Thoracic aorta (tissue), 2 donors: ENCODE measurements at places on chromosomes 11 and 22.

GRCh38 chr11:473962-474785, 24.1 kb downstream of the PTDSS2 start:
- no peak for DNase-seq

- no peak for DNase-seq
Measured at GRCh38 chr22:17436382-17436980, 67.2 kb downstream of the CECR2 start.

GRCh38 chr11:27705873-27706820, 5.9 kb upstream of the BDNF start:
- DNase-seq, result no peak

GRCh38 chr11:40290171-40290631, 1169.3 kb downstream of the LRRC4C start:
- DNase-seq, result no peak

GRCh38 chr11:15864026-15864805, 492.1 kb downstream of the SOX6 start:
- no peak for DNase-seq

DNA sequence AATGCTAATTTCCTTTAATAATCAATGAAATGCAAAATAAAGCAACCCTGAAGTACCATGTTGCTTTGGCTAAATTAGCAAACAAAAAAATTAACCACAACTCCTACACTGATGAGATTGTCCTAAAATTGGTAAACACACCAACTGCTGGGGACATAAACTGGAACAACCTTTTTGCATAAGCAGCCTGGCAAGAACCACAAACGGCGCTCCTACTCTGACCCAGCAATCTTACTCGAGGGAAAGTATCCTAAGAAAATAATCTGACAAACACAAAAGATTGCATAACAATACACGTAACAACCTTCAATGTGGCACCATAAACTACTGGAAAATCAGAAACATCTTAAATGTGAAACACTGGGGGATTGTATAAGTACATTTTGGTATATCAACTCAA, 189.8 kb upstream of the PITPNB start:
- no peak for DNase-seq

DNA sequence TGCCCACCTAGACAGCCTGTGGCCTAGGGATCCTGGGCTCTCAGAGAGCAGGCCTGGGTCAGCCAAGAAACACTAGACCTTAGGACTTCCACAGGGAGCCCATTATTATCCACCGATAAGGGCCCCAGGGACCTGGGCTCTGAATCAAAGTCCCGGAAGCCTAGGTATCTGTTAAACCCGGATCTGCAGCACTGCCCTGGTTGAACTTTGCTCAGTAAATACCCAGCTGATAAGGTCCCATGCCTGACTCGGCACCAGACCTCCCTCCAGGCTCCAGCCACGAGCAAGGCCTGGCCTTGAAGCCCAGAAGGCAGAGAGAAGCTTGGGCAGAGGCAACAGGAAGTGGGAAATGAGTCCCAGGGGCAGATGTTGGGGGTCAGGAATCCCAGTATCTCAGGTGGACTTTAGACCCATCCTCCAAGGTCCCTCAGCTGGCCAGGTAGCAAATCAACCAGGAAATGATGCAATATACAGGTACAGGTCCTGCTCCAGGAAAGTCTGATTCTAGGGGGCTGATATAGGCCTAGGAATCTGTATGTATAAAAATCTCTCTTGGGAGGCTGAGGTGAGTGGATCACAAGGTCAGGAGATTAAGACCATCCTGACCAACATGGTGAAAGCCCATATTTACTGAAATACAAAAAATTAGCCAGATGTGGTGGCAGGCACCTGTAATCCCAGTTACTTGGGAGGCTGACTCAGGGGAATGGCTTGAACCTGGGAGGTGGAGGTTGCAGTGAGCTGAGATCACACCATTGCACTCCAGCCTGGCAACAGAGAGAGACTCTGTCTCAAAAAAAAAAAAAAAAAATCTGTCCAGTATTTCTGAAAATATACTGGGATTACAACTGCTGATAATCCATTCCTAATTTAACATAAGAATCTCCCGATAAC, 18.7 kb downstream of the POU2AF1 start:
- no peak for DNase-seq

DNA sequence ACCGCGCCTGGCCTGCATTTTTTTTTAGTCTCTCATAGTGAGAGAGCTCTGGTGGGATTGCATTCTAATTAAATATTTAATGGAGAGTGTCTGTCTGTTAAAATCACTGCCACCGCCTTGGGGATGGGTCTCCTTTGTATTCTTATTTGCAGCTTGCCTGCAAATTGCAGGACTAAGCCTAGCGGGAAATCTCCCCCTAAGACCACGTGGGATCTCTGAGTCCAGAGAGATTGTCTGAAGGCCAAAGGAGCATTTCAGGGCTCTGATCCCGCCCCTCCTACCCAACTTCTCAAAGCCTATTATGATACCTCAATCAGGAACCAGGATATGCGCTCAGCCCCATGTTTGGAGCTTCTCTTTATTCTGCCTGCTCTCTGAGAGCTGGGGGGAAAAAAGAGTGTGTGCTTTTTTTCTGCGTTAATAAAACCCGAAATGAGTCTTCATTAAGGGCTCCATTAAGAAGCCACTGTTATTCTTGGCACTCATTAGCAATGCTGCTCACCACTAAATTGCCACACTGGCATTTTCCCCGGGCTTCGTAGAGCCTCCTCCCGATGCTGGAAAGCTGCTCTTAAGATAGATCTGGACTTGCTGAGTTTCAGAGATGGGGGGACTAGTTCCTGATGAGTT, 92.9 kb upstream of the THY1 start:
- no peak for DNase-seq

- DNase-seq, result no peak
Measured at GRCh38 chr11:15555161-15555560, 440.4 kb downstream of the INSC start.

DNA sequence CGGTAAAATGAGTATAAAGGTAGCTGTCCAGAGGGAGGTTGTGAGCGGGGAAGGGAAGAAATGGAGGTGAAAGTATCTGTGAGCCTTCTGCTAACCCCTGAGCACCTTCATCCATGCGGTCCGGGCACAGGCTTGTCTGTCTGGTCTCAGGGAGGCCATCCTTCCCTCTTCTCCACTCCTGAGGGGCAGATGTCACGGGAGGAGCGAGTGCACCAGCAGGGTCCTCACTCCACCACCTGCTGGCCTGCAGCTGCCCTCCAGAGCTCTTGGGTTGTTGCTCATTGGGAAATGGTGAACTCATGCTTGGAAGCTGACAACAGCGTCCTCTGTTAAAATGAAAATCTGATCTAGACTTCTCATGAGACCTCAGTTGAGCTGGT, 33.8 kb upstream of the WNT11 start:
- no peak for DNase-seq

DNA sequence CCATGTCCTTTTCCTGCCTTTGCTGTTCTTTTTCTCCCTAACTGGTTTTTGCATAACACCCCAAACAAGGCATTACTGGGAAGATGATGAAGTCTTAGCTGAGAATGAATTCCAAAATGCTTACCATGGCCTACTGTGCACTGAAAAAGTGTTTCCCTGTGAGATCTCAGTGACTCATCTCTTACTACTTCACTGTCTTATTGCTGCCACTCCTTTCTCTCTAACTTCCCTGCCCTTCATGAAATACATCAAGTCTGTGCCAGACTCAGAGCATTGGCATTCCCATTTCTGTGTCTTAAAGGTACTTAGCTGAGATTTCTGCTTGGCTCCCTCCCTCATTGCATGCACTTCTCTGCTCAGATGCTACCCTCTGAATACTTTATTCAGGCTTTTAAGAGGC, 49.1 kb upstream of the MUC15 start:
- DNase-seq, result no peak

GRCh38 chr22:33083212-33083611, 25.0 kb upstream of the SYN3 start:
- no peak for DNase-seq

GRCh38 chr11:1672613-1673350, 24.2 kb upstream of the KRTAP5-6 start:
- no peak for DNase-seq

DNA sequence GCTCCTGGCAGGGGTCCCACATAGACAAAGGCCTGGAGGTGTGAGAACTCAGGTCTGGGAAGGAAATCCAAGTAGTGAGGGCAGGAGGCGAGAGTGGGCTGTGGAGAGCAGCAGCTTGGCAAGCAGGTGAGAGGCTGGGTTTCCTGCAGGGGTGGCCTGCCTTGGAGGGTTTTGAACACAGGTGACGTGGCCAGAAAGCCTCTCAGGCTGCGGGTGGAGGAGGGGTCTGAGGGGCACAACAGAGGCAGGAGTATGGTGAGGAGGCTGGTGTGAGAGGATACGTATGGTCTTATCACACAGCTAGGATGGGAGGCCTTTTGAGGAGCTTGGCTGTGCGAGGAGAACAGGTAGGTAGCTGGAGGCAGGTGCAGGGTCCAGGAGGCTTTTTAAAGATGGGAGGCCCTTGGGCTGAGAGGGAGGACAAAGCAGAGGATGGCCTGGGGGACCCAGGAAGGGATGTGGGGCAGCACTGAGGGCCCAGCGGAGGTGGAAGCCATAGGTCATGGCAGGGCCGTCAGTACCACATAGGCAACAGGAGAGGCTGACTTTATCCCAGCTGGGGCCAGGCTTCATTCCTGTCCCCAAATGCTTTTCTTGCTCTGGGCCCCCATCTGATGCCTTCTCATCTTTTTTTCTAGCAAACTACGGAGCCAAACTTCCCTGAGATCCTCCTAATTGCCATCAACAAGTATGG, 84.4 kb downstream of the MYO7A start:
- DNase-seq, result no peak

DNA sequence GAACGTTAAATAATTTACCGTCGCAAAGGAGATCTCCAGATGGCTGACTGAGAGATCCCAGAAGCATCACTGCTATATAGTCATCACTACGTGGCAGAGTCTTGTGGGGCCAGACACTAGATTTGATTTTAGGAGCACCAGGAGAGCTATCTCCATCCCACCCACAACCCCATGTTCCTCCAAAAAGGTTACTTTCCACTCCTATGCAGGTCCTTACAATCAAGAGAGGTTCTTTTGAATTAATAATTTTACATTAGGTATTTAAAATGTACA, 19.4 kb downstream of the GUCY1A2 start:
- DNase-seq, result no peak

- DNase-seq, result no peak
Measured at GRCh38 chr11:77053217-77054015, 13.4 kb upstream of the CAPN5 start.

DNA sequence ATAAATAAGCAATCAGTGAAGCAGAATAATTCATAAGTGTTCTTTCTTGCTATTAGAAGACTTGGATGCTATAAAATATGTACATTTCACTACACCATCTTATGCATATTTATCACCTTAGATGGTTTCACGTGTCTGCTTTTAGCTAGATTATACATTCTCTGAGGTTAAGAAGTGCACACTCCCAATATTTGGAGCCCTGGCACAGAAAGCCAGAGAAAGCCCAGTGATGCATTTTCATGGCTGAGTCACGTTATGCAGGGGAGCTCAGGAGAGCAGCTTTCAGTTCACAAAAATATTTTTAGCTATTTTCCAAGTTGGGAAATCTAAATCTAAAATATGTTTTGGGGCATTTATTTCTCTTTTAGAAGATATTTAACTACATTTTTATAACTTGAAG, 5.1 kb upstream of the TP53AIP1 start:
- DNase-seq, result no peak

DNA sequence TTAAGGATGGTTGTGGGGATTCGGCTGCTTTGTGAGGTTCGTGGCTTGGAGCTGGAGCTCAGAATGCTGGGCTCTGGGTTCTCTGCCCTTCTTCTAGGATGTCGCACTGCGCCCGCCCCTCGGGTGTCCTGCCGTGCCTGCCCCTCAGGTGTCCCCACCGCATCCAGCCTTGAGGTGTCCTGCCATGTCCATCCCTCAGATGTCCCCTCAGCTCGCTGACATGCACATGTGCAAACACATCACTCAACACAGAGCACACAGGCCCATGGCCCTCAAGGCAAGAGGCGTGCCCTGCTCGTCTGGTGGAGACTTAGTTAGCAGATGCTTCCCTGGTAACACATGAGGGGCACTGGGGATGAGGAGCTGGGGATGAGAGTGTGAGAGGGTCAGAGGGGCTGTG, 359.3 kb downstream of the TBC1D22A start:
- no peak for DNase-seq

GRCh38 chr11:67379061-67380058, 6.0 kb upstream of the CLCF1 start:
- DNase-seq, result no peak

DNA sequence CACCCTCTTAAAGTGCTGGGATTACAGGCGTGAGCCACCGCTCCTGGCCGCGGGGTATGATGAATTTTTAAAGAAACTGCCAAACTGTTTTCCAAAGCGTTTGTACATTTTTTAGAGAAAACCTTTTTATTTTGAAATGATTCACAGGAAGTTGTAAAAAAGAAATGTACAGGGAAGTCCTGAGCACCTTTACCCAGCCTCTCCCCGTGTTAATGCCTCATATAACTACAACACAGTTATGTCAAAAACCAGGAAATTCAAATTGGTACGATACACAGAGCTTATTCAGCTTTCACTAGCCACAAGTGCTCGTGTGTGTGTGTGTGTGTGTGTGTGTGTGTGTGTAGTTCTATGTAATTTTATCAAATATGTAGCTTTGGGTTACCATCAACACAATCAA, 7.0 kb upstream of the FAM118A start:
- DNase-seq, result no peak

DNA sequence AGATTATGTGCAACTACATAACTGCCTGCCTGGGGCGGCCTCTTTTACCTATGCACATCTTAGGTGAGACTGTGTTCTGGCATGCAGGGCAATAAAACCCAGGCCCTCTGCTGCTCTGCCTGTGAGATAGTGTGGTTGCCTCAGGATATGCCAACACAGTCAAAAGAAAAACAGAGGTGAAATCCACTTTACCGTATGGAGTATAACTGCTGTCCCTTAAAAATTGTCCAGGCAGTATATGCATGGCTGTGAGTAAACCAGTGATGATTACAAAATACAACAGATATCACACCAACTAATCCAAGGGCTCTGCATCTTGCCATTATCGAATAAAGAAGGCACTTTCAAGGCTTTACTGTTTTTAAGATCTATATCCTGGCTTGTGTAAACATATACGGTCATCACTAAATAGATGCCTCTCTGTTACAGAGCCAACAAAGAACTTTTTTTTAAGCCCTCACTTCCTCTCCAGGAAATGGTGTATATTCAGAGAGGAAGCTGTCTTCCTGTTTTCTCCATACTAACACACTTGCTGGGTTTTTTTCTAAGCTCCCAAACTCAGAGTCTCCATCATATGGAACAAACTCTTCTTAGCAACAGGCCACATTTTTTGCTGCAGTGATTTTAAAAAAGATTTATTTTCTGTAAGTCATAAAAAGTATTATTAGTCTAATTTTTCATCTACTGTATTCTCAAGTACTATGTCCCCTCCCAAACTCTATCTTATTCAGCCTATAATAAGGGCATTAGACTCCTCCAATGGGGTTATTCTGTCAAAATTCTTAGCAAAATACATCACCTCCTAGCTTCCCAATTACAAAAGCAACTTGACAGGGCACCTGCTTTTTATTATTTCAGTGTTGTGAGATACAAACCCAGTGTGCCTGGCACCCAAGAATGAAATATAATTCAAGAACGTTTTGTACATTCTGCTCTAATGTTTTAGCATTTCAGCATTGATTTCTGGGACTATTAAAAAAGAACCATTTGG, 135.2 kb downstream of the MAML2 start:
- DNase-seq, result no peak
